ENCODE measurements at places on chromosomes 5 and 9. TPM values are rescaled to one million over a fixed set of nuclear protein-coding genes. Genes with fewer than 3 reads are reported as not detected.

- no peak for DNase-seq
Measured at GRCh38 chr9:134165357-134166315, 1.3 kb upstream of the RNU6ATAC start.

- no peak for DNase-seq
Measured at GRCh38 chr5:173201636-173202265, 33.3 kb downstream of the NKX2-5 start.

GRCh38 chr5:57817001-57817453 is 334.4 kb upstream of the ACTBL2 start:
- DNase-seq: no peak

GRCh38 chr9:127534931-127535330 is 77.1 kb upstream of the STXBP1 start:
- no peak for DNase-seq

GRCh38 chr5:83447533-83447932 is 24.0 kb upstream of the VCAN start:
- DNase-seq: no peak

GRCh38 chr9:69174616-69175463 is 763 bp downstream of the TJP2 start:
- no peak for DNase-seq

DNA sequence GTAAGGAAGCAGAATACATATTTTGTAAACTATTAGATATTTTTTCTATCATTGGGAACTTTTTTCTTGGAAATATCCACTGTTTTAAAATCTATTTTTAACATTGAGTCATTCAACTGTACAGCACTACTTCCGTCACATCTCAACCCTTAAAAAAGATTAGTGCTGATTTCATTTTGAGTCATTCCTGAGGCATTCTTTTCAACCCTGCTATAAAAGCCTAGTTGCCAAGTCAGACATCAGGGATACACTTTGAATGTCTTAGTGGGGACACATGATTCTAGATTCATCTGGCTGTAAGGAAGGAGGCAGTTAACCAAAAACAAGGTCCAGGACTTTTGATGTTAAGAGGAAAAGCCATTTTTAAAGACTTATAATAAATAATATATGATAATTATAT is 160.9 kb downstream of the GIN1 start:
- no peak for DNase-seq

DNA sequence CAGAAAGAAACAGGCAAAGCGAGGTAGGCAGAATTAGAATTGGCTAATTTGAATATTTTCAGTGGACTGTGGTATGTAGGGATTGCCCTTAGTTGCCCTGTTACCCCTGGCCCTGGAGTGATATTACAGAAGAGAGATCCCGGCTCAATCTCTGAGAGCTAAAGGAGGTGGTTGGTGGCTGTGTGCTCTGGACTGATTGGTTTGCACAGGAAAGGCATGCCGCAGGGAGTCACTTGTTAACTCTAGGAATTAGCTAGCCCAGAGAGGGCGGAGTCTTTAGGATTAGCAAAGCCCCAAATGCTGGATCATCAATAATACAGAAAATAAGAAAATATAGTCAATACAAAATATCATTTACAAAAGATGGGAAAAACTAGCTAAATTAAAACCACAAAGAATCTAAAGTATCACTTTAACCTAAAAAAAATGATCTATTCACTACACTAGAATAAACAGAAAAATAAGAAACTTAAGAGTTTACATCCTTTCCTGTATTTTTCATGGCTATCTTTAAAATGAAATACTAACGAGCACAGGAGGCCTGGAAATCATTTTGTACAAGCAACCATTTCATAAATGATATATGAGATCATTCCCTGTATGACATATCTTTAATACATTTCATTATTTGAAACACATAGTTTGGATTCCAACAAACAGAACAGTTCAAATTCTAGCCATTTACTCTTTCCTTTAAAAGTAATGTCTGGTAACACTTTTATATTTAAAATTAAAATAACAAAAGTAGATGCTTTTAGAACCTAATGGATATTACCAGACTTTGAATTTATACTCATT is 71.1 kb downstream of the GNAQ start:
- no peak for DNase-seq

DNA sequence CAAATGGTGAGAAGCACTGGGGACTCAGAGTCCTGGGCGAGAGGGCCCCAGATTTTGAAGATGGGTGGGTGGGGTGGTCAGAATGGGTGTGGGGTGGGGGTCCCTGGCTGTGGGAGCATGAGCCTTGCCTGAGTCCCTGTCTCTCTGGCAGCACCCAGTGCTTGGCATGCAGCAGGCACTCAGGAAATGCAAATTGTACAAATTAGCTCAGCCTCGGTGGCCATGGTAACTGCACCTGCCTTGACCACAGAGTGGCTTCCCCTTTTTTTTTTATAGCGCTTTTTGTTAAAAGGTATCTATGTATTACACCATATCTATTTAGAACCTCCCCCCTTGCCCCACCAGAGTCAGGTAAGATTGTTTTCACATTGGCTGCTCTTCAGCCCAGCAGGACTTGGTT is 19.2 kb upstream of the PITX1 start:
- DNase-seq: no peak

DNA sequence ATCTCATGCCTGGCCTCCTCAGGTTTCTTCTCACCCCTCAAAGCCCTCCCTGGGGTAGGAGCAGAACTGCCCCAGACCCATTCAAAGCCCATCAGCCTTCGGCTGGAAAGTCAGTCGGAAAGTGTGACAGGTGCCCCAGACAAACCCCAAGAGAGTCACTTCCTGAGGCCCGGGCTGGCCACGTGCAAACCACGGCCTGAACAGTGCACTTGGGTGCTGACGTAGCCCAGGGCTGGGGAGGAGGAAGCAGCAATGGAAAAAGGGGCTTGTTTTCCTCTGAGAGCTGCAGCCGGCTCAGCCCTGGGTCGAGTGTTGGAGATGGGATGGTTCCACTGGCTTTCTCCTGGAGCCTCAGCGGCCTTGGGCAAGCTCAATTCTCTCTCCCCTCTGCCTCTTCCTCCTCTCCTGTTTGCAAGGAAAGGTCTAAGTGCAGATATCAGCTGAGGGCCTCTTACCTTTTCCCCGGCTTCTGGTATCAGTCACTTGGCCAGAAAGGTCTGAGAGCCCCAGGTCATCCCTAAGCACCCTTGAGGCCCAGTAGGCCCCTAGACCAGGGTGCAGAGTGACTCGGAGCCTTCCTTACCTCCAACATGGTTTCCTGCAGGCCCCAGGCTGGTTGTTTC is 5.9 kb upstream of the EGR1 start:
- DNase-seq: no peak

DNA sequence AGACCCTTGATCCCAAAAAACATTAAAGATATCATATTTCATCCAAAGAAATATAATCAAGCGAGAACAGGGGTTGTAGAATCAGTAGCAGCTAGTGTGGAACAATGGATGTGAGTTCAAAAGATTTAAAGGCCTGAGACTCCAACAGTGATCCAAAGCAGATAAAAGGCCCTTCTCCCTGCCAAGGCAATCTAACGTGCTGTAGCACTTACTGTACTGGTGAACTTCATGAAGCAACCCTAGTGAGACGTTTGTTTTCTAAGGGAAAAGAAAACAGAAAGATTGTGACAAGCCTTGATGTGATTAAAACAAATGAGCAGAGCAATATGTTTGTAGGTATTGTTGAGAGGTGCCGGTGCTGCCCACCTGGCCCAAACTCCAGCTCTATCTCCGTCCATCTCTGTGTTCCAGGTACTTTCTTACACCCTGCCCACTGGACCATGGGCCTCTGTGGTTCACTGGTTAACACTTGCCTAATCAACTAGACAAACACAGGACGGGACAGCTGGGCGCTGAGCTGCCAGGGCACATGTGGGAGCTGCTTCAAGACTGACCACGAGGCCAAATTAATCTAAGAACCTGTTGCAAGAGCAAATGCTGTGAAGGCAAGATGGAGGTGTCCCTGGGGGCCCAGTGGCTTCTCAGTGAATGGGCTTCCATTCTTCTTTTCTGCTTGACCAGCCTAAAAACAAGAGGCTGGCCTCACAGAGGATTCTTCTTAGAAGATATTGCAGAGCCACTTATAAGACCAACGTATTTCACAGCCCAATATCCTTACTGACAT is 265.5 kb downstream of the CWC27 start:
- no peak for DNase-seq

DNA sequence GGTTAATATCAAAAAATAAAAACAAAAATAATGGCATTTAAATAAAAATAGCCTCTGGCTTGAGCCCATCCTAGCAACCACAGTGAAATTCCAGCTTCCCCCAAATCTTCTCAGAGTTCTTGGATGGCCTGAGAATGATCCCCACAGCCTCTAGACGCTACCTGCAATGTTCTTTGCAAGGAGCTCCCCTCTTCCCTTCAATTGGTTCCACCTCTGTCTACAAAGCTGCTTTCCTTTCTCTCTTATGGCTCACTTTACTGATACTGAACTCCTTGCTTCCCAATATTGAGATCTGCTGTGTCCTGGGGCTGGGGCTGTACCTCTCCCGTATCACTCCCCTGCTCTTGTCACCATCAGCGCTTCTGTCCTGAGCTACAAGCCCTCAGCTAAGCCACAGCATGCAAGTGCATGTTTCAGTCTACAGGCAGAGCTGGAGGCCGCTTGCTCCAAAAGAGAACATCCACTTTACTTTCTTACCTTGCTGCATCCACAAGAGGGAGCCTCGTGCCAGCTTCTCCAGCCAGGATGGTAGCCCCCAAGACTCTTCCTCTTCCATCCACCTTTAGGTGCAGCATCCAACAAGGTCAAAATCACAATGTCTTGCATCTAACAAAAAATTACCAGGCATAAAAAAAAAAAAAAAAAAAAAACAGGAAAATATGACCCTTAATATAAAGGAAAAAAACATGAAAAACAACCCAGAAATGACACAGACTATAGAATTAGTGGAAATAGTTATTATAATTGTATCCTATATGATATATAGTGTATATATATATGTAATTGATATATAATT is 57.4 kb upstream of the PRSS3 start:
- no peak for DNase-seq

- no peak for DNase-seq
Measured at GRCh38 chr9:136050701-136051452, 44.2 kb downstream of the NACC2 start.

DNA sequence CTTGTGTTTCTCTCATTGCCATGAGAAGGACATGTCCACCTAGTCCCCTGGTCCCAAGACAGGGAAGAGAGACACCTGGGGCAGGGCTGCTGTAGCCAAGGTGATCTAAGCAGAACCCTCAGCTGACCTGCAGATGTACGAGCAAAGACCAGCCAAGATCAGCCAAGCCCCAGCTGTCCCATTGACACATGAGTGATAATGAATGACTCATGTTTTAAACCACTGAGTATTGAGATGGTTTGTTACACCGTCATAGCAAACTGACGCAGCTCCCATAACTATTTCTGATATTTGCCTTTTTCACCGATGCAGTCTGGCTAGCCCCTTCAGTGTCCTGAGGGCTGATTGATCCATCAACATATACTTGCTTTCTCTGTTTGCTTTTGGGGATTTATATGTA is 6.7 kb downstream of the OR1K1 start:
- DNase-seq: no peak

DNA sequence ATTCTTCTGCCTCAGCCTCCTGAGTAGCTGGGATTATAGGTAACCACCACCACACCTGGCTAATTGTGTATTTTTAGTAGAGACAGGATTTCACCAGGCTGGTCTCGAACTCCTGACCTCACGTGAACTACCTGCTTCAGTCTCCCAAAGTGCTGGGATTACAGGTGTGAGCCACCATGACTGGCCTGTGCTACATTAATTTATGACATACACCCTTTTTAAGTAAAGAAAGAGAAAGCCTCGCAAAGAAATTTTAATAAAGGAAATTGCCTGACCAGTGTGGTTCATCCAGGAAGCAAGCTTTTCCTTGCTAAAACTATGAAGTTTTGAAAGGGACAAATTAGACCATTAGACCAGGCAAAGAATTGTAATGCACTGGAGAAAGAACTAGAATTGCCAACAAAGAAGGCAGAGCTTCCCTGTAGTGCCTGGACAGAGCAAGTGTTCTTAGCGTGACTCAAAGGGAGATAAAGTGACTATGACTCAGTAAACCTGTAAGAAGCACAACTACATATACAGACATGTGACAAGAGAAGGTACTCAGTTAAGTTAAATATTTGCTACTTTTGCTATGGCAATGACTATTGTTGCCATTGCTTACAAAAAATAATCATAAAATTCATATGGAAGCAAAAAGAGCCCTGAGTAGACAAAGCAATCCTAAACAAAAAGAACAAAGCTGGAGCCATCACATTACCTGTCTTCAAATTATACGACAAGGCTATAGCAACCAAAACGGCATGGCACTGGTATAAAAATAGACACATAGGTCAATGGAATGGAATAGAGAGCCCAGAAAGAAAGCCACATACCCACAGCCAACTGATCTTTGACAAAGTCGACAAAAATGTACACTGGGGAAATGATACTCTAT is 54.6 kb downstream of the FYB1 start:
- DNase-seq: peak; percentile 12

- DNase-seq: no peak
Measured at GRCh38 chr5:150042459-150042858, 41.9 kb downstream of the HMGXB3 start.

GRCh38 chr5:34062419-34062818 is 19.4 kb upstream of the C1QTNF3 start:
- no peak for DNase-seq

GRCh38 chr5:134659456-134659855 is 10.9 kb downstream of the SEC24A start:
- no peak for DNase-seq

DNA sequence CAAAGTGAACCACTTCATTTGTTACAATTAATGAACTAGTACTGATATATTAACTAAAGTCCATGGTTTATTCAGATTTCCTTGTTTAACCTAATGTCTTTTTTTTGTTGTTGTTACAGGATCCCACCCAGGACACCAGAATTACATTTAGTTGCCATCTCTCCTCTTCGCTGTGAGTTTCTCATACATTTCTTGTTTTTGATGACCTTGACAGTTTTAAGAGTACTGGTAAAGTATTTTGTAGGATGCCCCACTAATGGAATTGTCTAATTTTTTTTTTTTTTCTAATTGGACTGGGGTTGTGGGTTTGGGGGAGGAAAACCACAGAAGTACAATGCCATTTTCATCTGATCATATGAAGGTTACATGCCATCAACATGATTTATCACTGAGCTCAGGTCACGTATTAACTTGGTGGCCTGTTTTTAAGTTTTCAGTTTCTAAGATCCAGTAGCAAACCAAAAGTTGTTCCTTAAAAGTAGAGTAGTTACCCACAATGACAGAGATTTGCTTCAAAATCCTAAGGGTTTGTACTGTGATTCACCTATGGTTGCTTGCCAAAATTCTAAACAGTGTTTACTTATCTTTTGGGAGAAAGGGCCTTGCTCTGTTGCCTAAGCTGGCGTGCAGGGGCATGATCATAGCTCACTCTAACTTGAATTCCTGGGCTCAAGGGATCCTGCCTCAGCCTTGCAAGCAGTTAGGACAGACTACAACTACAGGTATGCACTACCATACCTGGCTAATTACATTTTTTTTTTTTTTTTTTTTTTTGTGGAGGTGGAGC is 4.5 kb upstream of the OTULIN start:
- no peak for DNase-seq

The UBAC1 gene
- 69.7 TPM for total RNA-seq

The LAMC3 gene
- 0.50 TPM for total RNA-seq

The PLAC8L1 gene
- not detected for total RNA-seq

The ZMAT2 gene
- 30.8 TPM for total RNA-seq

The FAM221B gene
- not detected for total RNA-seq

The GLDC gene
- total RNA-seq: 0.17 TPM

The SLC34A1 gene
- not detected for total RNA-seq

The SPAG8 gene
- total RNA-seq: 0.83 TPM

The PCDHA12 gene
- total RNA-seq: 4.8 TPM

The OR1J2 gene
- total RNA-seq: not detected

The FCN2 gene
- total RNA-seq: not detected

The SLC22A4 gene
- total RNA-seq: 1.3 TPM

The PCDHGB4 gene
- 5.0 TPM for total RNA-seq

Data from esophagus muscularis mucosa (tissue), 4 donors.